ENCODE measurements at places on chromosomes 16 and 17.

DNA sequence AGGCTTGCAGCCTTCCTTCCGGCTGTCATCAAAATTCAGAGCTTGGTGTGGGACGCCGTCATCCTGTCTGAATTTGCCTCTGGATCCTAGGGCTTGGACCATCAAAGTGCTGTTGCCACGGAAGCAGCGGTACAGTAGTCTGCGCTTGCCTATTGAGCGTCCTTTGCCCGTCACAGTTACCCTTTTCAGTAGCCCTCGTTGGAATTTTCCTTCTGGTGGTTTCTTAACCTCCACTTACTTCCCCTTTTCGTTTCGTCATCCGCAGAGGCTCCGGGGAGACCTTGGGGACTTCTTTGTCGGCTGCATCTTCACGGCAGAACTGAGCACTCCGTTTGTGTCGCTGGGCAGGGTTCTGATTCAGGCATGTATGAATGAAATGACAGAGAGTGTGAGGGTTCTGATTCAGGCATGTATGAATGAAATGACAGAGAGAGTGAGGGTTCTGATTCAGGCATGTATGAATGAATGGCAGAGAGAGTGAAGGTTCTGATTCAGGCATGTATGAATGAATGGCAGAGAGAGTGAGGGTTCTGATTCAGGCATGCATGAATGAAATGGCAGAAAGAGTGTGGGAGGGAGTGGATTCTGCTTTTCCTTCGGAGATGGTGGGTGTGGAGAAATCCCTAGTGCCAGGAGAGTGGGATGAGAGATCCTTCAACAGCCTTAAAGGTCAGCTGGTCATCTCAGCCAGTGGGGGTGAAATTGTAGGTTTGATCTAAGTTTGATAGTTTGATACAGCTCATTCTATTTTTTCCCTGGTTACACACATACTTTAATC lies 8.0 kb downstream of the TLCD3A start:
- no peak for DNase-seq

GRCh38 chr17:72382971-72383722 lies 262.3 kb downstream of the SOX9 start:
- DNase-seq, result peak; percentile 85

DNA sequence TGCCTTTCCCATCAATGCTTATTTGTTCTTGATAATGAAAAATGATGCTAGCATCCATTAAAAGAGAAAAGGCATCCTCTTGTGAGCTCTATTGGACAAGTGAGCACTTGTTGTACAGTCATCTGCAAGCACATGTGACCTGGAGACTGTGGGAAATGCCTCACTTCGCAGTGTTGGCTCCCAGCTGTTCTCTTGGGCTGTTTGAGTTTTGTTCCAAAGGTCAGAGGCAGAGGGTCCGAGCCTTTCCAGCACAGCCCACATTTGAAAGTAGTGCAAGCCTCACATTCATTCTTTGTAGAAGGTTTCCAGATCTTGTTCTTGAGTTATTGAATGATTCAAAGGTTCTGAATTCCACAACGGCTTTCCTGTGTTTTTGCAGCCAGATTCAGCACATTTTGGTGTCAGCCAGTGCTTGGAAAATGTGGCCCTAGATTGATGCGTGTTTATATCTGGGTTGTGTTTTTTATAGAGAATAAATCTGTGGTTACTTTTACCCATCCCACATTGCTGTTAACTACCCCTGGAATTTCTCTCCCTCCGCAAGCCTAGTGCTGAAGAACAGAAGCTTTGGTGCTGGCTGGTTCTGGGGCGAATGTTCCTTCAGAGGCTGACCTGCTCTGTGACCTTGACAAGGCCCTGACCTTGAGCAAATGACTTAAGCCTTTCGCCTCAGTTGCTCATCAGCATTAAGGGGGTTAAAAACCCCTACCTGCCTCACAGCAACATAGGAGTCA lies 49.8 kb downstream of the CDH1 start:
- DNase-seq, result no peak

GRCh38 chr16:54847207-54847606 lies 83.5 kb upstream of the IRX5 start:
- no peak for DNase-seq
